ENCODE measurements at places on chromosomes 3 and 15.

DNA sequence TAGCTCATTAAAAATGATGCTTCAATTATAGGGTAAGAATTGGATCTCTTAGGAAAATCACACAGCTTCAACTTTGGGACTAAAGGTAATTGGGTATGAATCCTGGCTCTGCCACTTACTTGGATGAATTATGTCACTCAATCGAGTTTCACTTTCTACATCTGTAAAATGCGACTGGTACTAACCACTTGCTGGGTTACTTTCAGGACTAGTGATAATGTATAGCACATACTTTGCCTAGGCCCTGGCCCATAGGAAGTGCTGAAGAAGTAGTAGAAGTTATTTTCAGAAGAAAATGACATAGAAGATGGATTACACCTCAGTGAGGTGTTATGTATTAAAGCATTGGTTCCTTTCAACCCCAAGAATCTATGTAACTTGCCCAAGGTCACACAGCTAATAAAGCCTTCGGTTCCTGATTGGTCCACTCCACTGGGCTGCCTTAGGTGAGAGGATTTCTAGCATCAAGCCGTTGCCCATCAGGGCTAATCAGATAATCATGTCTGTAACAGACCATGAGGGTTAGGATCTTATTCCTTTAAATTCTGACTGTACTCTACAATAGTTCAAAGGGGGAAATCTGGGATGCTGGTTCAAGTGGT lies 29.4 kb upstream of the AP4E1 start:
- H3K27me3 ChIP-seq, result peaks cover under 1% of the 10 kb centered on the region
- peak overlapping the region; percentile 95 for H3K27ac ChIP-seq
- peaks cover 79% of the 10 kb centered on the region for H3K4me1 ChIP-seq
- H3K4me3 ChIP-seq, result peak overlapping the region; percentile 65
- peaks cover 2% of the 10 kb centered on the region for H3K36me3 ChIP-seq

GRCh38 chr15:93523481-93523880 lies 434.5 kb upstream of the RGMA start:
- H3K27ac ChIP-seq, result no peak overlapping the region
- H3K36me3 ChIP-seq, result no peaks in the 10 kb centered on the region
- no peak for DNase-seq
- no peak overlapping the region for H3K4me3 ChIP-seq

DNA sequence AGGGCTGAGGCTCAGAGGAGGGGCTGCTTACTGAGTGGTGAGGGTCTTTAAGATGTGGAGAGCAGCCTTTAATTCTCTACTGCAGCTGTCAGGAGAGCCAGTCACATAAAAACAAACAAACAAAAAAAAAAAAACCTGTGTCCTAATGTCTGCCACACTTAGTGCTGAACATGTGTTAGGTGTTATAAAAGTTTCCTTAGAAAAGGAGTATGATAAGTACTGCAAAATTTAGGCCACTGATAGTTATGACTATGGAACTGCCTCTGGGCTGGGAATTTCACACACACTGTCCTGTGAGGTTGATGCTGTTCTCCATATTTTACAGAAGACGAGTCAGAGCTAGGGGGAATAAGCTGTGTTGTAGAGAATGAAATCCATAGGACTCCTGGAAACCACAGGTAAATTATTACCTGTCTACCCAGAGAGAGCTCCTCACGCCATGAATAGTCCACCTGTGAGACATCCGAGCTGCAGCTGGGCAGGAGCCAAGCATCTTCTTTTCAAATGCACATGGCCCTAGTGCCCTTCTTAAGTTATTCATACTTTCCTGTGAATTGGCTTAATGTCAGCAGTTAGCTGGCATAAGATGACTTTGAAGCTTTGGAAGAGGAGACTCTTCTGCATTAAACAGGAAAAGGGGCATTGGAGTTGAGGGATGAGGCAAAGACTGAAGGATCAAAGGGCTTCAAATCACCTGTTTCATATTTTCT lies 34.5 kb upstream of the SKOR1 start:
- H3K27me3 ChIP-seq, result no peaks in the 10 kb centered on the region
- no peak overlapping the region for H3K4me3 ChIP-seq
- peaks cover 11% of the 10 kb centered on the region for H3K4me1 ChIP-seq
- peaks cover 5% of the 10 kb centered on the region for H3K36me3 ChIP-seq

DNA sequence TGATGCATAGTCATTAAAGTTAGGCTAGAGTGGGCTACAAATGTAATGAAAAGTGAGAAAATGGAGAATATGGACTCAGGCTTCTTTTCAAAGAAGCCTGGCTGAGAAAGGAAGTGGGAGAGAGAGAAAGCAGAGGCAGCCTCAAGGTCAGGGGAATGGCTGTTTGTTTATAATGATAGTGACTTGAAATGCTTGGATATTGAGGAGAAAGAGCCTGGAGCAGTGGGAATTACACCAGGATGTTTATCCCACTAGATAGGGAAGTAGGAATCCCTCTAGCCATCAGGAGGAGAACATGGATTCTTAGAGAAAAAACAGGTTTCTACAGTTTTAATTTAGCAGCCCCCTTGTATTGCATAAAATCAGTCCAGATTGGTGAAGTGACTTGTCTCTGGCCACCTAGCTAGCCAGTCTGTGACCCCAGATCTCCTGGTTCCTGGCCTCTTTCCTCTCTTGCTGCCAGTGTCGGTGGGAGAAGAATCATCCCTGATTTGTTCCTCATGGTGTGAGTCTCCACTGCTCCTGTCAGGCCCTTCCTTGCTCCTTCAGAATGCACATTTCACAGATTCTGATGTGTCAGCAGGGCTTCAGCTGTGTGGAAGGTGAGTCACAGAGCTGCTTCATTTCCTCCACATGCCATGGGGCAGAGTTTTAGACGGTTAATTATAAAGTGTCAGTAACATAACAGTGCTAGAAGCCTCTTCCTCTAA lies 32.9 kb downstream of the SEMA6D start:
- peaks cover 2% of the 10 kb centered on the region for H3K36me3 ChIP-seq
- no peak for DNase-seq
- H3K27me3 ChIP-seq, result no peaks in the 10 kb centered on the region
- no peaks in the 10 kb centered on the region for H3K4me1 ChIP-seq
- no peak overlapping the region for H3K4me3 ChIP-seq
- H3K27ac ChIP-seq, result no peak overlapping the region

DNA sequence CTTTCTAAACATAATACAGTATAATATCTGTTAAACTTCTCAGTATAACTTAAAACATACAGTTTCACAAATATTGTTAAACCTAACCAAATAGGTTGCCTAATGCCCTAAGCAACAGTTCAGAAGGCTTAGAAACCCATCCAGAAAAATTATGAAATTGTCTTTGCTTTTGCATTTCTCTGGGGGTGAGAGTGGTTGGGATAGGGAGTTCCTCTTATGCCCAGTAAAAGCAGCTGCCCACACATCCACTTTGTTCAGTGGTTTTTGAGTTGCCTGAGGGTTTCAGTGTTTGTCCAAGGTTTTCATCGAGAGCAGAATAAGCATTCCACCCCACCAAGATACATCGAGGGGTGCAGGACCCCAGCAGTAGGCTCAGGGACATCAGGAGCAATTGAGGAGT lies 179.4 kb downstream of the CDIN1 start:
- no peak overlapping the region for H3K4me3 ChIP-seq
- no peak overlapping the region for H3K27ac ChIP-seq
- no peaks in the 10 kb centered on the region for H3K27me3 ChIP-seq

DNA sequence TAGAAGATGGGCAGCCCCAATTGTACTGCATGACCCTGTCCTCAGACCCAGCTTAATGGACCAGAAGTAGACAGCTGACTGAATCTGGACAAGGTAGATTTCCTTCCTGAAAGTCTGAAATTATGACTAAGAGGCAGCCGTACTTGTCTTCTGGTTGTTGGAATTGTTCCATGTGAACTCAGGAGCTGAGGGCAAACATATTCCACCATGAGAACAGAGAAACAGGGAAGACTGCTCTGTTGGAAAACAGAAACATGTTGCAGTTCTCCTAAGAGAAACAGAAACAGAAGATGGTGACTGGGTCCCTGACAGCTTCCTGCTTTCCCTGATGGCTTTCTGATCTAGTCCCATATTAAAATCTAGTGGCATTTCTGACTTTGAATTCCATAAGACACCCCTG lies 24.1 kb downstream of the POPDC2 start:
- H3K4me3 ChIP-seq, result no peak overlapping the region
- no peak for DNase-seq
- H3K27ac ChIP-seq, result no peak overlapping the region
- no peaks in the 10 kb centered on the region for H3K27me3 ChIP-seq

GRCh38 chr3:55498520-55498919 lies 11.4 kb upstream of the WNT5A start:
- H3K4me3 ChIP-seq, result no peak overlapping the region
- no peaks in the 10 kb centered on the region for H3K4me1 ChIP-seq
- H3K36me3 ChIP-seq, result no peaks in the 10 kb centered on the region
- peaks cover 9% of the 10 kb centered on the region for H3K27me3 ChIP-seq

GRCh38 chr15:69403594-69403993 lies 10.6 kb upstream of the KIF23 start:
- no peak for DNase-seq
- H3K27ac ChIP-seq, result no peak overlapping the region
- H3K27me3 ChIP-seq, result no peaks in the 10 kb centered on the region
- no peaks in the 10 kb centered on the region for H3K36me3 ChIP-seq

DNA sequence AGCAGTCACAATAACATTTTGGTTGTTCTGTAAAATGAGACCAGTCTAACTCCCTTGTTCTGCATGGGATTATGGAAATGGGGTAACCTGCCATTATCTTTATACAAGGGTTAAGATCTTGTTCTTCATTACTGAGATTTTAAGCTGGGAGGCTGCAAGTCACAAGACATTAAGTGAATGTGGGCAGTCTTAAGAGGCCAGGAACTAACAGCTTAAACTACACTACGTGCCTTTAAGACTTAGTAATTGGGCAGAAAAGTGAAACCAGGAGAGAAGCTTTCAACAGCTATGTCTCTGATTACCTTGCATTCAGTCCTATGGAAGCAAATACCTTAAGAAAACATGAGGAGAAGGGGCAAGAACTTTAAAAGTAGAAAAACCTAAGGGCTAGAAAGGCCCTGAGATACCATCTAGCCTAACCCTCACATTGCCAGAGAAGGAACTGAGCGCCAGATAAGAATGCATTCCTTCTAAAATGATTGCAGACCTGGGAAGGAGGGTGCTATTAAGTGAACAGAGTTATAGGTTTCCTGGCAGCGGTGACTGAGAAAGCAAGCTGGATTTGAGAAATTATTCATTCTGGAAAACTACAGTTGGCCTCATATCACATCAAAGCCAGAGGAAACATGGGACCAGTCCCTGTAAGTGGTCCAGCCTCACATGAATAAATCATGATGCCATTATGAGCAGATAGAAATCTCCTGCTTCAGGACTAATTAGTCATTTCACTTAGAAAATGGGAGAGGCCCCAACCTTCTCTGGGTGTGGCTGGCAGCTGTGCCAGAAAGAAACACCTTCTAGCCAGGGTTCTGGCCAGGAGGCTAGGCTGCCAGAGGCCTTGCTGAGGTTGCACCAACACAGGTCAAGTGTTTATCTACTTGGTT lies 32.9 kb downstream of the DAPK2 start:
- no peaks in the 10 kb centered on the region for H3K36me3 ChIP-seq
- no peak overlapping the region for H3K4me3 ChIP-seq
- peak; percentile 35 for DNase-seq
- H3K27ac ChIP-seq, result no peak overlapping the region
- H3K27me3 ChIP-seq, result no peaks in the 10 kb centered on the region

- no peak overlapping the region for H3K4me3 ChIP-seq
- no peak for DNase-seq
- no peaks in the 10 kb centered on the region for H3K4me1 ChIP-seq
- no peak overlapping the region for H3K27ac ChIP-seq
- peaks cover 1% of the 10 kb centered on the region for H3K36me3 ChIP-seq
Measured at GRCh38 chr3:45765958-45766357, 30.4 kb downstream of the SLC6A20 start.

DNA sequence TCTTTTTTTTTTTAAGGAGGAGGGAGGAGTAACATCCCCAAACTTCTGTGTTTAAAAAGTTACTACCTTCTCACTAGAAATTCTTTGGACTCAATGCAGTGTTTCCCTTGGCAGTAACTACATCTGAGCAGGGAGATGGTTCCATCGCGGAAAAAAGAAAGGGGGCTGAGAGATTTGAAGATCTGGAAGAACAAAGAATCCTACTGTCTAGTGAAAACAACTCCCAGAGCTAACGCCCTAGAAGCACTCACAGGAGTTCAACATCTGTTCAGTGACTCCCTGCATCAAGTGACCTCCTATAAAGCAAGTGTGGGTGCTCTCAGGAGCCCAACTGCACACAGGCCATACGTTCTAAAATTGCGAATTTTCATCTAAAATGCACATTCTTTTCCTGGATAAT lies 66.8 kb upstream of the PXYLP1 start:
- no peak for DNase-seq
- H3K27ac ChIP-seq, result no peak overlapping the region
- H3K4me1 ChIP-seq, result no peaks in the 10 kb centered on the region

DNA sequence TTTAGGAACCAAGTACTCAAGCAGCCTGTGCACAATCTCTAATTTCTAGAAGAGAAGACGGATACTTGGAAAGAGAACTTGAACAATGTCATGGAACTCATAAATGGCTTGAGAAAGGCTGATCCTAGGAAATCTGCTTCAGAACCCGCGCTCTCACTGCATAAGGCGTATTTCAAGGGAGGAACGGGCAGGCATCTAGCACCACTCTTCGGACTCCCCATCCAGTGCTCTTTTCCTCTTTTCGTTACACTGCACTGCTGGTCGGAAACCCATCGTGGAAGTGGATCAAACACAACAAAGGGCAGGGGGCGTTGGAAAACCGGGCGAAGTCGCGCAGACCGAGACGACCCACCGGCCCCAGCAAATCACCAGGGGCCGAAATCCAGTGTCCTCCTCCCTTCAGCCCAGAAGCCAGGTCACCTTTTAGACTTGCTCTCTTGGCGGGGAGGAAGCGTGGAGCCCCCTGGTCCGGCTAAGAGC lies 539 bp upstream of the TLNRD1 start:
- H3K4me1 ChIP-seq, result peaks cover 39% of the 10 kb centered on the region
- no peaks in the 10 kb centered on the region for H3K27me3 ChIP-seq
- H3K36me3 ChIP-seq, result peaks cover 3% of the 10 kb centered on the region
- H3K4me3 ChIP-seq, result peak overlapping the region; percentile 97

DNA sequence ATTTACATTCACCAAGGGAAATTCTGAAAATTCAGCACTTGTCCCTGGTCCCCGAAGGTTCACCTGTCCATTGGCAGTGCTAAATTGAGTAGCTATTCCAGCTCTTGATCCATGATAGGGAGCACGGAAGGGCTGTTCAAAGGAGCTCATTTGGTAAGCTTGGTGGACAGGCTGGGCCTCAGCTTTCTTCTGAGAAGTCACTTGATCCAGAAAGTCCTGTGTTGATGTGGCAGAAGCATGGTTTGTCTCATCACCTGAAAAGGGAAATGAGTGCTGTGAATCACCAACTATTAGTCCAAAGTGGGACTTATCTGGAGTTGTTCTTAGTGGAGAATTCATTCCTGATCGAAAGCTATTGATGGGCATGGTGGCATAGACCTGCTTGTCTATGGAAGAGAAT lies 19.9 kb upstream of the SLC12A8 start:
- H3K36me3 ChIP-seq, result peaks cover 13% of the 10 kb centered on the region
- H3K27me3 ChIP-seq, result no peaks in the 10 kb centered on the region
- DNase-seq, result peak; percentile 17

DNA sequence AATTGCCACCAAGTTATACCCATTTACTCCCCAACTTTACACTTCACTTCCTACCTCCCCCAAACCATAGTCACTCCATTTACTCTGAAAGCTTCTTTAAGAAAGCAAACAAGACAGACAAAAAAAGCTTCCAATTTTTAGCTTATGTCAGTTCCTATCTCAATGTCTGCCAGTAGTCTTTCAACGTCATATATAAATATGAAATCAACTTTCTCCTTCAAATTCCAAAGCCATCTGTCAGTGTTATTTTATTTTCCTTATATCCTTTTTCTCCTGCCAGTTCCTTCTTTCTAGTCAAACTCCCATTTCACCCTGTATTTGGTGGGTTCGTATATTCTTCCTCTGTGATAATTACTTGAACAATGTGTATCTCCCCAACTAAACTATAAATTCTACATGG lies 85.8 kb upstream of the CMC1 start:
- H3K4me1 ChIP-seq, result no peaks in the 10 kb centered on the region
- peaks cover 2% of the 10 kb centered on the region for H3K36me3 ChIP-seq
- no peaks in the 10 kb centered on the region for H3K27me3 ChIP-seq
- no peak overlapping the region for H3K4me3 ChIP-seq
- no peak for DNase-seq
- H3K27ac ChIP-seq, result no peak overlapping the region

Measured in activated T-cell treated with anti-CD3 and anti-CD28 coated beads, Interleukin-2, amount 50 U/mL, for 72 hours (primary cell).